A549 treated with CpdA at 1 μM for 4 hours (cell line): ENCODE measurements at places on chromosomes 4 and X. TPM values are rescaled to one million over a fixed set of nuclear protein-coding genes. Genes with fewer than 3 reads are reported as not detected.

CSAG1 gene
- 0.18 to 0.37 TPM (median 0.27 TPM) in 4 of 5 replicates, not detected in the other for total RNA-seq

ITGB1BP2 gene
- total RNA-seq = 0.87 to 1.2 TPM (median 1.0 TPM) in 5 replicates

F8A3 gene
- 0.20 to 1.4 TPM (median 1.0 TPM) in 5 replicates for total RNA-seq

RASL11B gene
- 0.08 to 0.15 TPM (median 0.14 TPM) in 3 of 5 replicates, not detected in the others for total RNA-seq

MAP3K15 gene
- 1.8 to 2.2 TPM (median 2.1 TPM) in 5 replicates for total RNA-seq

CHIC2 gene
- 5.7 to 10.4 TPM (median 9.2 TPM) in 5 replicates for total RNA-seq

CYBB gene
- total RNA-seq = 0.03 to 0.09 TPM (median 0.05 TPM) in 3 of 5 replicates, not detected in the others

NPY5R gene
- not detected in 5 replicates for total RNA-seq

FDCSP gene
- total RNA-seq = not detected in 5 replicates

CENPVL3 gene
- 0.13 to 0.47 TPM (median 0.17 TPM) in 5 replicates for total RNA-seq

CTAG2 gene
- not detected in 5 replicates for total RNA-seq

ETDA gene
- not detected in 5 replicates for total RNA-seq

SLC10A4 gene
- 5.4 to 8.0 TPM (median 7.7 TPM) in 5 replicates for total RNA-seq

BMP3 gene
- total RNA-seq = not detected in 5 replicates

EDNRA gene
- total RNA-seq = 0.30 to 0.55 TPM (median 0.35 TPM) in 5 replicates
